ENCODE measurements at places on chromosomes 5 and 9.

DNA sequence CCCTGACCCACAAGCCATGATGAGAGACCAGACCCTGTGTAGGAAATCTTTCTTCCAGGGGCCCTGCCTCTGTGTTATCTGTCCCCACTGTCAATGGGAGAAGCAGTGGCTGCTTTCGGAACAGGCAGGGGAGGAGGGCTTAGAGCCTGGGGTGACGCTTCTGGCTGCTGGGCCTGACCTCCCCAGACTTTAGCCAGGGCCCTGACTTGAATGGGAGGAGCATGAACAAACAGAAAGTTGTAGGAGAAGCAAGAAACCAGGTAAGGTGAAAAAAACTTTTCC, 12.2 kb upstream of the GPX3 start:
- no peak for DNase-seq

GRCh38 chr5:89343666-89344065, 460.7 kb upstream of the MEF2C start:
- peak; percentile 66 for DNase-seq

- DNase-seq: no peak
Measured at GRCh38 chr9:20480249-20480648, 142.1 kb downstream of the MLLT3 start.

- no peak for DNase-seq
Measured at GRCh38 chr5:26691486-26691885, 346.9 kb downstream of the CDH9 start.

DNA sequence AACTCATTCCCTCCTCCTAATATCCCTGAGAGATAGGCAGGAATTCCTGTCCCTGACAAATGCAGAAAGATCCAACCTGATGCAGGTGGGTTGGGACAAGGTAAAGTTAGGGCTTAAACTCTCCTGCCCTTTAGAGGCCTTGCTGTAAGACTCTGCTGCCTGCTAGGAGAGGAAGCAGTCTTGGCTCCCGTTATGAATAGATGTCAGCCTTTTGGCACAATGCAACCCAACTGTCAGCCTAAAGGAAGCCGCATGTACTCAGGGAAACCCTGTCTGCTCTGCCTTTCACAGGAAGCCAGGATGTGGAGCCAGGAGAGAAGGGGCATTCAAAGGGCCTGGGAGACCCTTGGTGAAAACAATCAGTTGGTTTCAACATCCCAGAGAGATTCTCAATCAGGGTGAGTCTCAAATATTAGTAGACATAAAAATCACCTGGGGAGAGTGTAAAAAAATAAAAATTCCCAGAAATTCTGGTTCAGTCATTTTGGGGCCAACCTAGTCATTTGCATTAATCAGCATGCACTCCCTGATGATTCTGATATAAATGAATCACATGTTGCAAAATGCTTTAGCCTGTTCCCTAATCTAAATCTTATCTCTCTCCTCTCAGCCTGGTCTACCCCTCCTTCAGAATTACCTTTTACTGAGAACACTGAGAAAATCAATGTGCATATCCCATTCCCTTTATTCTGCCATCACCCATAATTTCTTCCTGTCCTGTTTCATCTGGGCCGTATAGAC, 136.2 kb upstream of the TRIM32 start:
- no peak for DNase-seq

DNA sequence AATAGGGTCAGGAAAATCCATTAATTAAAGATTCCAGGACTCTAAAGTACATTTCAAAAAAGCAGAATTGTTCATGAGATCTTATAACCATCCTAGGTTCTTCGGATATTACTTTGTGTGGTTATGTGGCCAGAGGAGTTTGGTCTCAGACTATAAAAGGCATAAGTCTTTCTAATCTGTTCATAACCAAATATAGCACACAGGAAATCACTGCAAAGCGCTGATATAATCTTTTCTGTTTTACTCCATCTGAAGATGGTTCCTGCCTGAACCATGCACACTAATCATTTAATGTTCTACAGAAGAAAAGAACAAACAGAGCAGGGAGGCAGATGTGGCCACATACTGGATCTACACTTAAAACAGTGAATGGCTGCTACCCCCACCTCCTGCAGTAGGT, 182.8 kb downstream of the SEMA5A start:
- no peak for DNase-seq

GRCh38 chr9:137168904-137169856, 671 bp downstream of the LRRC26 start:
- DNase-seq: peak; percentile 72

DNA sequence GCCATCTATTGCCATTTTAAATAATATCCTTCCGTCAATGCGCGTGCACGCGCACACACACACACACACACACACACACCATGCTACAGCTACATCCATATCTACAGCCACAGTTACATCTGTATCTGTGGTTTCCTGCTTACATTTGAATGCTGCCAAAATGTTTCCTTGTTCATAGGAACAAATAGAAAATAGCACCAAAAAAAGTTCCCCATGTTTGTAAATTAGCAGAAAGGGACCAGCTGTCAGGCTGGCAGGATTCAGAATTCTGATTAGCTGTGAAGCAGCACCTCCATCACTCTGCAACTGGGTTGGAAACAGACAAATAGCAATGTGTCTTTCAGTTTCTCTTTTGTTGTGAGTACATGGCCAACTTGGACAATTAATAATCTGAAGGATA, 601.5 kb downstream of the IRX1 start:
- DNase-seq: no peak

- no peak for DNase-seq
Measured at GRCh38 chr9:16343249-16344237, 526.9 kb downstream of the BNC2 start.

- no peak for DNase-seq
Measured at GRCh38 chr5:175557778-175558177, 79.4 kb downstream of the SFXN1 start.

DNA sequence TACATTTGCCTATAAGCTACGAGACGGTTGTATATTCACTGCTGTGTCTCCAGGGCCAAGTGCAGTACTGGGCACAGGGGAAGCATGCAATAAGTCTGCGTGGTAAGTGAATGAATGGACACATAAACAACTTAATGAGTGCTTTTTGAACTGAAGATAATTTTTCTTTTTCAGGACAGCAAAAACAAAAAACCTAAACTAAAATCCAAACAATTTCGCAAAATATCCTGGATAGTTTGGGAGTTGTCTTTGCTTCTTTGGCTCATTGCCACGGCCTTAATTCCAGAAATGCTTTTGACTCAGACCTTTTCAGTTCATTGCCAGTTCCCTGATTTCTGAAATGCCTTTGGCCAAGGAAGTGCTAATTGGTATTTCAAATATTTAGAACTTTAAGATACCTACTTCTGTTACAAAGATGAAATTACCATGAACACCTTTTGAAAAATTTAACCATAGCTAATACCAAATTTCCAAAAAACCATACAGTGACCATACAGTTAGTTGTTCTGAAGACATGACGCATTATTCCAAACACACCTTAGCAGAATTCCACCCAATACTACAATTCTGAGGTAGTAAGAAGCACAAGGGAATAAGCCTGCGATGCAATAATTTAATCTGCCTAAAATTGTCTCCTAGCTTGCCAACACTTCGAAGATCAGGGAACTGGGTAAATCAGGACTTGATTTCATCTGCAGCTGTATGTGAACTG, 42.8 kb downstream of the TEK start:
- no peak for DNase-seq

- no peak for DNase-seq
Measured at GRCh38 chr5:118553662-118554061, 434.7 kb downstream of the DTWD2 start.

DNA sequence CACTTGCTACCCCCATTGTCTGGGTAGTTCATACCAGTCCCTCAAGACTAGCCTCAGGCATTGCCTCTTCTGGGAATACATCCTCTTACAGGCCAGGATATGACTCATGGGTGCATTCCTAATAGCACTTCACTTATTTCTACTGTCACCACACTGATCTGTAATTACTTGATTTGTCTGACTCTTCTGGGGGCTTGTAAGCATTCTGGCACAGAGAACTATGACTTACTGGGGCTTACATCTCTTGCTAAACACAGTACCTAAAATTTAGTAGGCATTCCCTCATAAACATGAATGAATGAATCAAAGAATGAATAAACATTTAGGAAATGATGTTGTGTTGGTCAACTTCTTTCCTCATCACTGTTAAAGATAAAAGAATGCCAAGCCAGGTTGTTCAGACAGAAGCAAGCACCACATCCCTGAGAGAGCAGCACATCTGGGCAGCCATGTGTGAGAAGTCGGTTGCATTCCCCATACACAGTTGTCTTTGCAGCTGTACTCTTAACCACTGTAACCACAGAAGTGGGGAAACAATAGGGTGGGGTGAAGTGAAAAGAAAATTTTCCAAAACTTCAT, 27.6 kb downstream of the IL7R start:
- DNase-seq: no peak

DNA sequence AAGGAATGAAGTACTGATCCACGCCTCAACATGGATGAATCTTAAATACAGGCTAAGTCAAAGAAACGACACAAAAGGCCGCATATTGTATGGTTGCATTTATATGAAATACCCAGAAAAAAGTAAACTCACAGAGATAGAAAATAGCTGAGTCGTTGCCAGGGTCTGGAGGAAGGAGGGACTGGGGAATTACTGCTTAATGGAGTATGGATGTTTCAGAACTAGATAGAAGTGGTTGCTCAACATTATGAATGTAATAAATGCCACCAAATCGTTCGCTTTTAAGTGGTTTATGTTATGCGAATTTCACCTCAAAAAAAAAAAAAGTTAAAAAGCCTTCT, 784 bp upstream of the MSANTD3 start:
- DNase-seq: no peak

DNA sequence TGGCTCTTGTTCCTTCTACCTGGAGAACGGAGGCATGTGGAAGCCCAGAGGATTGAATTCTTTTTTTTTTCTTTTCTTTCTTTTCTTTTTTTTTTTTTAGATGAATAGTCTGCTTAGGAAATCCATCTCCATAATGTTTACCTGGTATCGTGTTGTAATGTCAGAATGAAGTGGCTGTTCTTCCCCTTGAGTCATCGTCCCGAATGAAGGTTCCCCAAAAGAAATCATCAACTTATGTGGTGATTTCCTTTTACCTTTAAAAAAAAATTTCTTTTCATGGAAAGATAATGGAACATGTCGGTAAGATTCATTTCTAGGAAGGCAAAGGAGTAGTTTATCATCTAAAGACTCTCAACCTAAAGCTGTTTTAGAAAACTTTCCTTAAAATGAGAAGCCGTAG, 59.7 kb downstream of the DOCK8 start:
- no peak for DNase-seq

DNA sequence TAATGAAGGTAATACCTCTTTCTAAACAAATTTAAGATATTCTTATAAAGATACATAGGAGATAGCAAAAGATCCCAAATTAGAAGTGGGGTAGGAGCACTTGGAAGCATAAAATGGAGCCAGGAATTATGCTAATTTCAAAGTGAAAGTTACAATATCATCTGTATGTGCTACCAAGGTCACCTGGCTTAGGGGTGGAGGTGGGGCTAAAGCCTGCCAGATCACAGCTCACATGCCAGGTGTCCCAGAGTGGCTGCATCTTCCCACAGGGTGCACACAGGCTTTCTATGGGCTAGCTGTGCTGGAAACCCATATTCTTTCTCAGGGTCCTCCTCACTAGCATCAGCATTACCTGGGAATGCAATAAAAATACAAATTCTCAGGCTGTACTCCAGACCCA, 118.2 kb upstream of the TXNDC8 start:
- DNase-seq: no peak

DNA sequence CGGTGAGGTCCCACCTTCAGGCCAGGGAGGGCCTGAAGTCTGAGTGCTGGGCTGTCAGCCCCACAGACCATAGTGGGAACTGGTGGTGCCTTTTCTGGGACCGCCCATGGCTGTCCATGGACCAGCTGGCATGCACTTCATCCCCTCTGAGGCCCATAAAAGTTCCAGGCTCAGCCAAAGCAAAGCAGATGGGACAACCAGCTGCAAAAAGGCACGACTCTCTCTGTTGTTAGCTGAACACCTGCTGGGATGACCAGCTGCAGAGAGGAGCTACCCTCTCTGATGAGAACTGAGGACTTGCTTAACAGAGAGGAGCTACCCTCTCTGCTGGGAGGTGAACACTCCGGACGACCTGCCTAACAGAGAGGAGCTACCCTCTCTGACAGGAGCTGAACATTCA, 844.3 kb upstream of the DMAC1 start:
- DNase-seq: no peak

GRCh38 chr9:38249587-38250210, 142.8 kb upstream of the ALDH1B1 start:
- DNase-seq: no peak

DNA sequence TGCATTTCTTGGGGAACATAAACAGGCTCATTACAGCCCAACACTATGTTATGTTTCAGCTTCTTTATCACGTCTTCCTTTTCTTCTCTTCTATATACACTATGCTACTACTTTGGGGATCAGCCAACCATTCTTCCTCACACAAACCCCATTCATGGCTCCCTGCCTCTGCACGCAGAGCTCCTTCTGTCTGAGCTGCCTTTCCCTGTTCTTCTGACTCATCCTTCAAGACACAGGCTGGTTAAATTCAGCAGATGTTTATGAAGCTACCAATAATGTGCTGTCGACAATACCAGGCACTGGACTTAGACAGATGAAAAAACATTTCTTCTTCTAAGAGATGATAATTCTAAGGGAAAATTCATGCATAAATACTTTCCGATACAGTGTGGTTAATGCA, 102.5 kb upstream of the TXNDC8 start:
- DNase-seq: no peak

GRCh38 chr9:137306066-137306849, 4.2 kb upstream of the NRARP start:
- no peak for DNase-seq

DNA sequence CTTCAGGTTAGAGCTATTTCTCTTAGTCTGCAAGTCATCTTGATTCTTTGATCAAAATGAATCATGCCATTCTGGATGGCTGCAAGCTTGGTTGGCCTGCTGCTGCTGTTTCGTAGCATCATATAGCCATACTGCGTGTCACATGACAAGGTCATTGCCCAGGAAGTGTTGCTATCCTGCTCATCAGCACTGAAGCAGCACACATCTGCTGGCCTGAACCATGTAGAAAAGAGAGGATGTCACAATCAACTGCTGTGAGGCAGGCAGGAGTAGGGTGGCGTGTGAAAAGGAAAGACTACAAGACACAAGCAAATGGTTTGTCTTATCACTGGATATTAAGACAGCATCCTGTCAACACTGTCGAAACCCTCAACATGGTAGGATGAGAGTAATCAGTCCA, 376.7 kb upstream of the RORB start:
- no peak for DNase-seq

Measured in NCI-H748 treated with DMSO at 0.1 percent for 48 hours (cell line).